ENCODE measurements at places on chromosomes 1 and 21. TPM values are rescaled to one million over a fixed set of nuclear protein-coding genes. Genes with fewer than 3 reads are reported as not detected.
A peak's percentile ranks its signal among the peaks of the same experiment; 100 is the strongest.

The BMP8B gene
- 2.3 TPM for polyA plus RNA-seq

The CDC14A gene
- 1.7 TPM for polyA plus RNA-seq

The RHBDL2 gene
- 0.07 TPM for polyA plus RNA-seq

The FCN3 gene
- 17.0 TPM for polyA plus RNA-seq

The SLC6A17 gene
- polyA plus RNA-seq = 5.1 TPM

The GUCA2B gene
- polyA plus RNA-seq = not detected

The SPATA1 gene
- polyA plus RNA-seq = 0.48 TPM

The RAB7B gene
- 1.0 TPM for polyA plus RNA-seq

The SLC50A1 gene
- 172 TPM for polyA plus RNA-seq

The LPAR3 gene
- 0.16 TPM for polyA plus RNA-seq

- peak; percentile 88 for DNase-seq
Measured at GRCh38 chr1:178726087-178726517, 1.1 kb downstream of the RALGPS2 start.

- DNase-seq = no peak
Measured at GRCh38 chr1:5129746-5130355, 475.4 kb downstream of the AJAP1 start.

- no peak for DNase-seq
Measured at GRCh38 chr1:211830055-211830327, 572 bp downstream of the LPGAT1 start.

GRCh38 chr21:36479415-36480402 is at the start of gene CLDN14:
CLDN14 (minus strand) TSS chr21:36480122; CDS start chr21:36461695, 18,427 bp downstream.
- DNase-seq = no peak

DNA sequence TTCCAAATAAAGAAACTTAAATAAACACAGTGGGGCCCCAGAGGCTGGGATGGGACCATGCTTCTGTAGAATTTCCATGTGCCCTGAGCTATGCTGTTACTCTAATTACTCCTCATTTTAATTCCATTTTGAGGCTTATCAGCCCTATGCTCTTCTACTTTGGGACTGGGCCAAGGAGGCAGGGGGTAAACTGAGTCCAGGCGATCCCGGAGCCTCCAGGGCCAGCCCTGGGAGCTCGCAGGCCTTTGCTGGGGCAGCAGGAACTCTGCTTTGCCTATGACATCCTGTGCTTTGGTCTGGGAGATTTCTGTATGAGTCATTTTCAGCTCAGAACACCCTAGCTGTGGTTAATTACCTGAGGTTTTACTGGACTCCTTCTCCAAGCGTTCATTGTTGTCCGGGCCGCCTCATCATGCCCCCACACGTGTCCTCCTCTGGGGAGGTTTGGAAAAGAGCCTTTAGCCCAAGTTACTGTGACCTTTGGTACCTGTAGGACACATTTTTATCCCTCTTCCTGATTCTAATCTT is 95.7 kb downstream of the RHOU start:
- no peak for DNase-seq

DNA sequence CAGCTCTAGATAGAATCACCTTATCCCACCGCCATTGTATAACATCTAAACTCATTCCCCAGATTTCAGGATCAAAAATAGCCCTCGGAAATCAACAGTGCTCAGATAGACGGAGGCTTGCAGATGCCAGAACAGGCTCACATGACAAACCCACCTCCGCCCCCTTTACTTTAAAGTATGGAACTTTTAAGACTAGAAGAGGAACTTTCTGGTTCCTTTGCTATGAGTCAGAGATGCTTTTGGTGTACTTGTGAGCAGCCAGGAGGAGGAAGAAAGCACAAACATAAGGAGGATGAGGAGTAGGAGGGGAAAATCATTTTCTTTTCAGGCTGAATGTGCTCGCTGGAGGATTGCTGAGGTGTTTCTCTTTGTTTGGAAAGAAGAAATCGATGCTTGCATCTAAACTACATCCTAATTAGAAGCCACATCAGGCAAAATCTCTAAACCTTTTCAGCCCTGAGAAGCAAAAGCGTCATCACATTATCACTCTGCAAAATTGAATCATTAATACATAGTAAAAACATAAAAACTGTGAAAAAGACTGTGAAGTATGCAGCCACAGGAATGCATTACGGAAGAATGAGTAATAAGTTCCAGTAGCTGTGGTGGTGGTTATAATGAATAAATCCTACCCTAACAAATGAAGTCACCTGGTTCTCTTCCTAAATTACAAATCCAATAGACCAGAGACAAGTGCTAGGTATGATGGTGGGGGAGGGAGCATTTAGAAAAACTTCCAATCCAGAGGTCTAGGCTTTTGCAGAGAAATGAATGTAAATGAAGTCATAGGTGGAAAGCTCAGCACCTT is 251.3 kb downstream of the KCNH1 start:
- DNase-seq = no peak

- no peak for DNase-seq
Measured at GRCh38 chr1:236315518-236315917, 33.8 kb upstream of the ERO1B start.

DNA sequence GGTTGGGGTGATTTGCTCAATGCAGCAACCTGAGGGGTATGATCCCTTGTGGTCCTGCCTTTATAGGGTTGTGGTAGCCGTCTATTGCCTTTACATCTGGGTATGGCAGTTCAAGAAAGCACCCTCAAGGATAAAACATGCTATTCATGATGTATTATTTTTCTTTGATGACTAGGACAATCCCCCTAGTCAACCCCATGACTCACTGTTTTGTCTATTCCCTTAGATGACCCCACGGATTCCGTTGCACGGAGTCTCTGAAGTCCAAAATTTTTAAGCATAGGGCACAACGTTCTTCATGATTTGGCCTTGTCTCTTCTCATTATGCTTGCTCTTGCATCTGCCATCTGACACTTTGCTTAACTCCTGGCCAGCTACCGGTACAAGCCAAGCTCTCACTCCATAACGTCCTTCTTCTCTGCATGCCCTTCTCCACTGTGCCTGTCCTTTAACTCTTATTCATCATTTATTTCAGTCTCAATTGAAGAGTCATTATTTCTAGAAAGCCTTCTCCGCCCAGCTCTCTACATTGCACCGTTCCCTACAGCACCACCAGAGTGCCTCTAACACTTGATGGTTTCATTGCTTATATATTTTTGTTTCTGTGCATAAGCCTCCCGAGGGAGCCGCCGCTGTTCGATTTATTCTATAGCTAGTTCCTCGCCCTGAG is 838 bp upstream of the DISP1 start:
- no peak for DNase-seq

- DNase-seq = no peak
Measured at GRCh38 chr1:3515774-3516480, 61.5 kb downstream of the ARHGEF16 start.

- peak; percentile 80 for DNase-seq
Measured at GRCh38 chr21:33383056-33383888, 19.9 kb upstream of the IFNGR2 start.

DNA sequence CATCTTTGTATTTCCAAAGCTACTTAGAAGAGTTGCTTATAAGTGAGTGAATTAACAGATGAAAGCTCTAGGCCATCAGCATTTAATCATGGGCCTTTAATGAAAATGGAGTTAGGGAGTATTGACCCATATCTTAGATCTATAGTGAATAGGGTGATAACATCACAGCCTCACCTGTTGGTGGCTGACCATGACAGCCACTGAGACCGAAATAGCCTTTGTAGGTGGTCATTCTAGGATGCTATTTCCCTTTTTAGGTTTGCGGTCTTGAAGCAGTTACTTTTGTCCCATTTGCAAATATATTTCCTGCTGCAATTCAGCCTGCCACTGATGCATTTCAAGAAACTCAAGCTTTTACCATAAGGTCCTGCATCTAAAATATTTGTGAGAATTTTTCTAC is 410.1 kb upstream of the LYPLAL1 start:
- no peak for DNase-seq

GRCh38 chr1:42118125-42118524 is 35.1 kb upstream of the GUCA2B start:
- no peak for DNase-seq

DNA sequence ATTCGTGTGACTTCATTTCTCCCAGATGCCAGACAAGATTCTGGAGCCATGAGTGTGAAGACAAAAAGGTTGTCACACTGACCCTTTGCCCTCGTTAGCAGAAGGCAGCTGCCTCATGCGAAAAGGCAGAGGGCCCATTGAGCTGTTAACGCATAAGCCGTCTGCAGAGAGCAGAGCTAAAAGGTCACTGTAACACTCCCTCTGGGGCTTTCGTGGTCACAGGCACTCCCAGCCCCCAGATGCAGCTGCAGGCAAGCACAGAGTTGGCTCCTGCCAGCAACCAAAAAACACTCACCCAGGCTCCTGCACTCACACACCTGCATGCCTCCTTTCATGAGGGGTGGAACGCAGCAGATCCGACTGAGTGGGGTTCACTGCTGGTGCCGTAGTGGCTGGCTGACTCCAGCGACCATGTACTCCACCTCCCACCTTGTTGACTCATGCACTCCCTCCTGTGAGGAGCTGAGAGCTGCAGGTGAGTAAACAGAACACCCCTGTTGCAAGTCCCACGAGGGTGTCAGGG is 287.5 kb downstream of the SMYD3 start:
- DNase-seq = no peak

DNA sequence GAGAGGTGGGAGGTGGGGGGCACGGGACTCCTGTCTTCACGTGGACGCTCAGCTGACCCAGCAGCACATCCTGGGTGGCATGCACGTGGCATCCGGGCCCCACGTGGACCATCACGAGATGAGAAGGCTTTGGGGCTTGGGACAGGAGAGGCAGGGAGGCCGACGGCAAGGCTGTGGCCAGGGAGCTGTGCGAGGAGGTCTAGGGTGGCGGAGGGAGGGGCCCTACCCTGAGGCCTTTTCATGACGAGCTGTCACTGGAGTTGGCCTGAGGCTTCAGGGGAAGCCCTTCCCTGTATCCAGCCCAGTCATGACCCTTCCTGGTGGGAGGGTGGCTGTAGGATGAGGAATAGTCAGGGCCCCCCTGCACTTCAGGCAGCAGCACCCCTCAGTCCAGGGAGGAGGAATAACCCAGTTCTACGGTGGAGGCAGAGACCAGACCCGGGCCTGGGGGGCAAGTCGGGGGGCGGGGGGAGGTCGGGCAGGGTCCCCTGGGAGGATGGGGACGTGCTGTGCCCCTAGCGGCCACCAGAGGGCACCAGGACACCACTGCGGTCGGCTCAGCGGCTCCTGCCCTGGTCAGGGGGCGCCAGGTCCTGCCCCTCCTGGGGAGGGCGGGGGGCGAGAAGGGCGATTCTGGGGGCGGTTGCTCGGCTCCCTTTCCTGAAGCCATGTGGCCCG is 2.0 kb upstream of the PERM1 start:
- DNase-seq = no peak

DNA sequence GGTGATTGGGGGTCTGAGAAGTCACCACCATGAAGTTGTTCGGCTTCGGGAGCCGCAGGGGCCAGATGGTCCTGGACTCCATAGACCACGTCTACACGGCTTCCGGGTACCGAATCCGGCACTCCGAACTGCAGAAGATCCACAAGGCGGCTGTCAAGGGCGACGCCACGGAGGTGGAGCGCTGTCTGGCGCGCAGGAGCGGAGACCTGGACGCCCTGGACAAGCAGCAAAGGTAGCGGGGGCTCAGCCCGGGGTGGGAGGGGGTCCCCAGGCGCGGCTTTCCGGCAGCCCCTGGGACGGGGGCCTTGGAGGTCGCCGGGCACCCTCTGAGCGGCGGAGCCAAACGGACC is 146.5 kb downstream of the LIPI start:
- no peak for DNase-seq

DNA sequence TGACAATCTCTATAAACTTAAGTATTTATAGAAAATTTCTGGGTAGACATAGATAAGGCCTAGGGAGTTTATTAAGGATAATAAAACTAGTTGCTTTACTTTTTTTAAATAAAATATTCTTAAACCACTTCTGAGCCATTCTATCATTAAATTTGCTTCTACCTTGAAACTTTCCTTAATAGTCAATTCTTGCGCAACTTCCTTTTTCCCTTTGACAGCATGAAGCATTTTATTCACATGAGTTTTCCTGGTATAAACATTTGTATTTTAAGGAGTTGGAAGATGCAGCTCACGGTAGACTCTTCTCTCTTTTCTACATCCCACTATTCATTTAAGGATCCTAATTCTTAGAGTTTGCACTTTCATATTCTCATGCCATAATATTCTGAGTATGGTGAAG is 75.8 kb upstream of the DPH5 start:
- no peak for DNase-seq

DNA sequence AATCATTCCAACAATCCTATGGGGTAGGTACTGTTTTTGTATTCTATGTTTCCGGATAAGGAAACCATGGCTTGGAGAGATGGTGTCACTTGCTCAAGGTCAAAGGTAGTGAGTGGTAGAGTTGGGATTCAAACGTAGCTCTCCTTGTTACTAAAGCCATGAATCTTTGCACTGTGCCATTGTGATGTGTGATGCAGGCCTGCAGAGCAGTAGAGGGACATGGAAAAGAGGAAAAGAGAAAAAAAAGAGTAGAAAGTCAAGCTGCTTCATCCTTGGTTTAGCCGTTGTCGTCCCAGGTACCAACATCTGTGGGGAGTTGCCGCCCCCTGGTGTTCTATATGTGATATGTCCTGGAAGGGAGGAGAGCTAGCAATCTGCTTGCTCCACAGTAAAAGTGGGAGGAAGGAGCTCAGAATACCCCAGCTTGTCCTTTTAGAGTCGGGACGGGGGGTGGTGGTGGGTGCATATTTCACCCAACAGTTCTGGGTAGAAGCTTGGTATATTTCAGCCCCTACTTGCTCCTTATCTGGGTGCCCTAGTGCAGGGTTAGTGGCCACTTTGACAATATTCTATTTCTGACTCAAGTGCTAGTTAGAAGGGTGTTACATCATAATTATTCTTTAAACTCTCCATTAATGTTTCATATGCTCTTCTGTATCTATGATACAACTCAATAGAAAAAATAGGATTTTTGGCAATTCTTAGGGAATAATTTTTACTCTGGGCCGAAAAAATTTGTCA is 98.4 kb downstream of the EBNA1BP2 start:
- peak; percentile 77 for DNase-seq

GRCh38 chr1:39370602-39371001 is 120.8 kb upstream of the BMP8A start:
- DNase-seq = no peak

DNA sequence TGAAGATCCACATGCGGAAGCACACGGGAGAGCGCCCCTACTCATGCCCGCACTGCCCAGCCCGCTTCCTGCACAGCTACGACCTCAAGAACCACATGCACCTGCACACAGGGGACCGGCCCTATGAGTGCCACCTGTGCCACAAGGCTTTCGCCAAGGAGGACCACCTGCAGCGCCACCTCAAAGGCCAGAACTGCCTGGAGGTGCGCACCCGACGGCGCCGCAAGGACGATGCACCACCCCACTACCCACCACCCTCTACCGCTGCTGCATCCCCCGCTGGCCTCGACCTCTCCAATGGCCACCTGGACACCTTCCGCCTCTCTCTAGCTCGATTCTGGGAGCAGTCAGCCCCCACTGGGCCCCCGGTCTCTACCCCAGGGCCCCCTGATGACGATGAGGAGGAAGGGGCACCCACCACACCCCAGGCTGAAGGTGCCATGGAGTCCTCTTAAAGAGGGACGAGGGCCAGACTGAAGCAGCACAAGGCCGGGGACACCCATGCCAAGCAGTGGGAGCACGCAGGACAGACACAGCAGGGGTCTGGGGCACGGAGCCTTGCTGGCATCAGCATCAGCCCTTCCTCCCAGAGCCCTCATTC is 13.7 kb downstream of the ZBTB7B start:
- peak; percentile 24 for DNase-seq

All from adrenal gland (tissue), 19 donors.